IMR-90 (cell line): ENCODE measurements at places on chromosomes 5 and 9. TPM values are rescaled to one million over a fixed set of nuclear protein-coding genes. Genes with fewer than 3 reads are reported as not detected.

DNA sequence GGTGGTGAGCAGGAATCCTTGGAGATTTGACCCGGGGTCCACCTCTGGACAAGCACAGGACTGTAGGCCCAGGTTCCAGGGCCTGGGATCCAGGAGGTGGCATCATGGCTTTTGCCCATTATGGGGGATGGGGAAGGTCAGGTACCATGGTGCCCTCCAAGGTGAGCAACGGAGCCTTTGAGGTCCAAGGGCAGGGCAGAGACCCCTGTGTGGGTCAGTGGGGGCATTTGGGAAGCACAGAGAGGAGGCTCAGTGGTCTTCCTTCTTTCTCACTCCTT lies 117.7 kb downstream of the RXRA start:
- DNase-seq, result no peak

Gene STING1
- 18.6 and 20.6 TPM in 2 replicates for total RNA-seq

DNA sequence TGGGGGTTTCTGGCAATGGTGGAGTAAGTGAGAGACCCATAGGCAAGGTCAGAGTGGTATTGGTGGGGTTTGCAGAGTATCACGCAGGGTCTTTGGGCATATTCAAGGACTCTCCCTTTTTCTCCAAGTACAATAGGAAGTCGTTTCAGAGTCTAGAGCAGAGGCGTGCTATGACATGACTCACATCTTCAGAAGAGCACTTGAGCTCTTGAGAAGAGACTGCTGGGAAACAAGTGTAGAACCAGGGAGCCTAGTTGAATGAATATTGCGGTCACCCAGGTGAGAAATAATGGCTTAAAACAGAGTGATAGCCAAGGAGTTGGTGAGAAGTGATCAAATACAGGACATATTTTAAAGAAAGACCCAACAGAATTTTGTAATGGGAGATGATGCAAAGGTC lies 813.4 kb downstream of the TLE1 start:
- DNase-seq, result no peak

Gene AQP3
- total RNA-seq, result 3.3 and 3.8 TPM in 2 replicates
